ENCODE measurements at places on chromosomes 1 and 21.

DNA sequence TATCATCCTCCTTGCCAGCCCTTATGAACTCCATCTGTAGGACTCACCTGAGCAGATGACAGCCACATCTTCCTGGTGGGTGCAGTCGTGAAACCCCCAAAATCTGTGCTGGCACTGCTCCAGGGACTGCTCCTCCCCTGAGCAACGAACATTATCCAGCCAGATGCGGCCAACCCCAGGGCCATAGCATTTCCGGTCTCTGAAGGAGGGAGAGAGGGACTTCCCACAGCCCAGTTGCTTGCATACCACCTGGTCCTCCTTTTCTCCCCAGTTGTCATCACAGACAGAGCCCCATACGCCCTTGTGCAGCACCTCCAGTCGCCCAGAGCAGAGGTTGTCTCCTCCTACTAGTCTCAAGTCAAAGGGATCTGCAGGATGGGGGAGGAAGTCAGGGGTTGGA lies 8.5 kb downstream of the CD5L start:
- no peak for DNase-seq

GRCh38 chr1:163427279-163427678 lies 105.5 kb downstream of the NUF2 start:
- no peak for DNase-seq

DNA sequence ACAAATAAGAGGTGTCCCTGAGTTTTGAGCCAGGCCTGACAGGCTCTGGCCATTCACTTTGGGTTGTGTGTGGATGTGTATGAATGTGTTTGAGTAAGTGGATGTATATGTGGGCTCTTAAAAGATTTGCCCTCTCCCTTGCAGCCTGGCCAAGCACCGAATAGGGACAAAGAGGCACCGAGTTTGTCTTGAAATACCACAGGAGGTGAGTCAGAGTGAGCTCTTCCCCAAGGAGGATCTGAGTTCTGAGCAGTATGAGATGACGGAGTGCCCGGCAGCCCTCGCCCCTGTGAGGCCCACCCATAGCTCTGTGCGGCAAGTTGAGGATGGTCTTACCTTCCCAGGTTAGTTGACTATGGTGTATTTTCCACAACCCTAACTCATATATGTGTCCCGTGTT lies 19.0 kb downstream of the KDM4A start:
- DNase-seq: no peak

DNA sequence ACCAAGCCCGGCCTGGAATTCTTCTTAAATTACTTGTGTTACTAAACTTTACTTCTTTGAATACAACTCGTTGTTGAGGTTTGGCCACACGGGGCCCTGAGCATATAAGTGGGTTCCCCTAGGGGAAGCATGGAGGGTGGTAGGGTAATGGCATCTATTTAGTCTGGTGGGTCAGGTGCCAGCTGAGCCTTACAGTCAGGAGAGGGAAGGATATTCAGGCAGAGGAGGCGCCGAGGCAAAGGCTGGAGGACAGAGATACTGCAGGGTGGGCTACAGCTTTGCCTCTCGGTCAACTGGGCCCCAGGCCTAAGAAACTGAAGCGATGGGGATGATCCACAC lies 424 bp upstream of the NECAP2 start:
- DNase-seq: no peak

- no peak for DNase-seq
Measured at GRCh38 chr1:155282488-155283091, 5.3 kb downstream of the HCN3 start.

All from stimulated activated CD8-positive, alpha-beta memory T cell treated with anti-CD3 and anti-CD28 coated beads, Interleukin-4, amount 100 ng/mL, for 24 hours (primary cell).